ENCODE measurements at places on chromosomes 6 and 20.

GRCh38 chr20:48604936-48605335 lies 222.9 kb downstream of the PREX1 start:
- DNase-seq, result no peak

- DNase-seq, result no peak
Observed at GRCh38 chr6:154494592-154495311, 15.7 kb downstream of the CNKSR3 start.

DNA sequence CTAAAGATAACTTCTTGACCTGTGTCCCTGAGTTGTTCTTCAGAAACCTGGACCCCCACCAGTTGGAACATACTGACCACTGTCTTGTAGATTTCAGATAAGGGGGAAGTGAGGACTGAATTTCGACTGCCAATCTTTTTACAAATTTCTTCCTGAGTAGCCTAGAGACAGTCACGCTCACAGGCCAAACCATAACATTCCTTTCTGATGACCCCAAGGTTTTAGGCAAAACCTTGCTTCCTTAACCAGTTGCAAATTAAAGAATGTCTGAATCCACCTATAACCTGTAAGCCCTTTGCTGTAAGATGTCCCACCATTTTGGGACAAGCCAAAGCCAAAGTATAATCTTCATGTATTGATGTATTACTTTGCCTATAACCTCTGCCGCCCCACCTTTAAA lies 306.9 kb downstream of the LRFN2 start:
- DNase-seq, result no peak

DNA sequence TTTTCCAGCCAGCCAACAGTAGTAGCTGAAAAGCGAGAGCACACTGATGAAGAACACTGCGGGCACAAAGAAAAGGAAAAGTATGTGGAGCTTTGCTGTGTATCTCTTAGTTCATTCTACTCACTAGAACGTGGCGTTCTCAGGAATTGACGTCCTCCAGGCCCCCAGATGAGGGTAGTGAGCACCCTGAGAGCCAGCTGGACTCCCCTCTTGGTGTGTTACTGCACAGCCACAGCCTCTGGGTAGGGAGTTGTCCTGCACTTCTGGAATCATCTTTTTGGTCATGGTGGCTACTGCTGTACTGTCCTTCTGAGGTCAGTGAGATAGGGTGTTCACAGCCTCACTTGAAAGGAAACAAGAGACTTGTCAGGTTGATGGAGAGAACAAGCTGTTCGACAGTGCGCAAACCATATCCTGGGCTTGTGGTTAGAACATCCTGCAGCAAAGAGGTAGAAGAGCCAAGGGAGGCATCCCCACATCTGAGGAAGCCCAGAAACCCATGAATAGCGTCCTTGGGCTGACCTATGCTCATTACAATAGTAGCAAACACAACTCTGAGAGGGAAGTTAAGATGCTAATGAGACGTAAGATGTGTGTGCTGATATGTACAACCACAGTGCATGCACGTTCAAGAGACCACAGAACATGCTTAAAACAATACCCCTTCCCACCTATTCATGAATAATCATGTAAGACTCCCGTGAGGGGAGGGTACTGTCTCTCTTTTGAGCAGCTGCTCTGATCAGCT lies 14.6 kb upstream of the HLA-F start:
- no peak for DNase-seq

GRCh38 chr20:50380697-50381040 lies 129.5 kb upstream of the PTPN1 start:
- DNase-seq, result no peak

DNA sequence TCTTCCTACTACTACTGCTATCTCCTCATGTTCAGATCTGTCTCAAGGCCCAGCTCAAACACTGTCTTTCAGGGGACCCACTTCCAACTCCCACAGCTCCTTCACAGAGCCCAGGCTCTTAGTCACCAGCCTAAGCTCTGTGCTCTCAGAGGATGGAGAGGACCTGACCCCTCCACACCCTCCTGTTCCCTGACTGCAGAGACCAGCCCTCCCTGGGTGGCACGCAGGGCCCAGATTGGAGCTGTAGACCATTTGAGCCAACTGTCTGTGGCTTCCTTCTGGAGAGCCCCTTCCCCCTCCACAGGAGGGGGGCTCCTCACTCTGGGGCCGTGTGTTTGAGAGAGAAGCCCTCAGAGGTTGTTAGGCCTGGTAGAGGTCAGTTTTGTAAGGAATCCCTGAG lies 9.8 kb downstream of the SNPH start:
- no peak for DNase-seq

GRCh38 chr6:166341977-166342348 lies 382 bp downstream of the SFT2D1 start:
- DNase-seq, result no peak

GRCh38 chr6:53741034-53741823 lies 53.6 kb upstream of the LRRC1 start:
- DNase-seq, result peak; percentile 25

- no peak for DNase-seq
Observed at GRCh38 chr6:36515844-36516243, 31.4 kb downstream of the STK38 start.

DNA sequence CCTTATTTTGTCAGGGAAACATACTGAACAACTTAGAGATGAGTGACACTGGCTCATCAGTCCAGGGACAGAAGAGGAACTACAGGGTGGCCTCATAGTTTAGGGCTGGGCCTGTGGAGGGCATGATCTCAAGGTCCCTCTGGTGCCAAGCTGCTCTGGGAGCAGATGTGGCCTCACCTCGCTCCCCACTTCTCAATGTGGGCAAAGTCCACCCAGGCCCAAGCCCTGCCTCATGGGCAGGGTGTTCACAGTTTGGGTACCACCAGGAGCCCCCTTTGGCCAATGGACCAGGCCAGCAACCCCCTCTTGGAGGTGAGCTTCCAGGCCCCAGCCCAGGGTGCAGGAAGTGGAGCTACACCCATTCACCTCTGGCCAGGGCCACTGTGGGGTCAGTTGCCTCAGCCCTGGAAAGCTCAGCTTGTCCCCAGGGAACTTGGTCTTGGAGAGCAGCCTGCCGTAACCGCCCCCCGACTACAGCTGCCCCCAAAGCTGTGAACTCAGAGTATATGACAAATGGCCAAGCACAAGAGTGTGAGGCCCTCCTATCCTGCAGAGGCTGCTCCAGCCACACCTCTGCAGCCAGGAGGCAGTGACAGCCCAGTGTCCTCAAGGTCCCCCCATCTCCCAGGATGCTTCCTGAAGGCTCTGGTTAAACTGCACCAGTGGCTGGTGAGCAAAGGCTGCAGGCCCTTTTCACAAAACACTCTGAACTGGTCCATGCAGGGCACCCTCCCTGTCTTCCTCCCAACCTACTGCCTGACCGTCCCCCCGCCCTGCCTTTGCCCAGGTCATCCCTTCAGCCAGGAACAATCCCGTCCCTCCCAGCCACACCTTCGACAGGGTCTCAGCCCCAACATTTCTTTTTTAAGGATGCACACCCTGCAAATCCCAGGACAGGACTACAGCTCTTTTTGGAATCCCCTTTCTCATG lies 3.6 kb downstream of the ADISSP start:
- no peak for DNase-seq

- no peak for DNase-seq
Observed at GRCh38 chr6:28898710-28898965, 25.1 kb downstream of the TRIM27 start.

- no peak for DNase-seq
Observed at GRCh38 chr6:7150381-7151064, 42.8 kb downstream of the RREB1 start.

DNA sequence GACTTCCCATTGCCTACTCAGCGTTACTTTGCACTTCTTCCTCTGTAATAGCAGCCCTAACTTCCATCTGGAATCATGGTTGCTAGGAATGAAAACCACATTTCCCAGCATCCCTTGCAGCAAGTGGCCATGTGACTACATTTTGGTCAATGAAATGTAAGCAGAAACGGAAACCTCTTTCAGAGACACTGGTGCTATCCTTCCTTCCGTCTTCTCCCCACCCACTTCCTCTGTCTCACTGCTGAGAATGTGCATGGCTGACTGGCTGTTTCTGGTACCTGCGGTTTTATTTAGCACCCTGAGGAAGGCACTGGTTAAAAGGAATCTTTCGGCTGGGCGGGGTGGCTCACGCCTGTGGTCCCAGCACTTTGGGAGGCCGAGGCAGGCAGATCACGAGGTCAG lies 107.4 kb downstream of the SCML4 start:
- DNase-seq, result peak; percentile 31
